Foreskin fibroblast (primary cell): ENCODE measurements at places on chromosomes 13 and 19.

DNA sequence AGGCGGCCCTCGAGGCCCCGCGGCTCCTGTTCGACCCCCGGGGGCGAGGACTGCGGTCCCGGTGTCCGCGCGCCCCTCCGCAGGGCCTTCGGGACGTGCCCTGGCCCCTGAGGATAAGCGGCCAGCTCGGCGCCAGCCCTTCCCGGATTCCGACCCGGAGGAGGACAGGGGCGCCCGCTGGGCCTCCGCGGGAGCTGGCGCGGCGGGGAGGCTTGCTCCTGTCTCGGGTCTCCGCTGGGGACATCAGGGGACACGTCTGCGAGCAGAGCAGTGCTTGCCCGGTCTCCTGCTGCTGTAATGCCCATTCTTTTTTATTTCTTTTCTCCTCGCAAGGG, 829 bp downstream of the B3GLCT start:
- no peak for DNase-seq

GRCh38 chr13:111251646-111252445, 68.6 kb upstream of the TEX29 start:
- no peak for DNase-seq

- peak; percentile 71 for DNase-seq
These were observed 1.5 kb upstream of the ECSIT start for GRCh38 chr19:11530432-11530831.

DNA sequence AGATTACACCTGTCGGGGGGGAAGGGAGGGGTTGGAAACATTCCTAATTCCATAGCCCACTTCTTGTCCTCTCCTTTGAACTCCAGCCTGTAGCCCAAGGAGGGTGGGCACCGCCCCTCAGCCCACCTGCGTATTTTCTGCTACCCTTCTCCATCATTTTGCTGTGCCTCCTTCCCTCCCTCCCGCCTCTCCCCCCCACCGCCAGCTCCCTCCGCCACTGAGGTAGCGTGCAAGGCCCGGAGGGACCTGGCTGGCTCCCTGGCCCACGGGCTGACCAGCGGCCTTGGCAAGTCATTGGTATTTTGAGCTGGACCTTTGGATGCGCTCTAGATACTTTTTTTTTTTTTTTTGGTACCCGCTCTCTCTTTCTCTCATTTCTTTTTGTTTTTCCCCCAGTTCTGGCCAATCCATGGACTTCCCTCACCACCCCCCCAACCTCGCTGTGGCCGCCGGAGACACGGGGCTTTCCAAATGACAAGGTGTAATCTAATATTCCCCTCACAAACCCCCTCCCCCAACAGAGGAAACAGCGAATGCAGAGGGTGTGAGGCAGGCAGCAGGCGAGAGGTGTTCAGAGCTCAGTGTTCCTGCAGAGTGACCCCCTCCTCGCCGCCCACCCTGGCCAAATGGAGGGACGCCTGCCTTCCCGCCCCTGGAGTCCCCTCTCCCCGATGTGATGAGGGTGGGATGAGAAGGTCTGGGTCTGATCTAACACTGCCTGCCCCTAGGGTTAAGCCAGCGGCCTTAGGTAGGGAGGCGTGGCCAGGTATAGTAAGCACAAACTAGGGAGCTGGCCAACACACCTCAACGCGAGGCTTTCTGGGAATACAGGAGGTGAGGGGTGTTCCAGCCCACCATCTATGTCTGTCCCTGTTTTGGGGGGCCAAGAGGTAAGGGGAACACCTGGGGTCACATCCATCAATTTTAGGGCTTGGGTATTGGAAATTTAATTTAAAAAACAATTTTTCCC, 89.2 kb downstream of the PTPRS start:
- DNase-seq: no peak

- no peak for DNase-seq
These were observed 8.9 kb upstream of the VSTM2B start for GRCh38 chr19:29516821-29517395.
